ENCODE measurements at places on chromosomes 16 and 17. TPM values are rescaled to one million over a fixed set of nuclear protein-coding genes. Genes with fewer than 3 reads are reported as not detected.

RTN4RL1 gene
- total RNA-seq = 6.3 TPM

GRCh38 chr17:47230864-47231263 is 21.7 kb downstream of the MYL4 start:
- DNase-seq = no peak

- DNase-seq = no peak
Observed at GRCh38 chr17:37553401-37553966, 55.7 kb downstream of the SYNRG start.

- no peak for DNase-seq
Observed at GRCh38 chr17:32627239-32627996, 140.6 kb downstream of the CDK5R1 start.

DNA sequence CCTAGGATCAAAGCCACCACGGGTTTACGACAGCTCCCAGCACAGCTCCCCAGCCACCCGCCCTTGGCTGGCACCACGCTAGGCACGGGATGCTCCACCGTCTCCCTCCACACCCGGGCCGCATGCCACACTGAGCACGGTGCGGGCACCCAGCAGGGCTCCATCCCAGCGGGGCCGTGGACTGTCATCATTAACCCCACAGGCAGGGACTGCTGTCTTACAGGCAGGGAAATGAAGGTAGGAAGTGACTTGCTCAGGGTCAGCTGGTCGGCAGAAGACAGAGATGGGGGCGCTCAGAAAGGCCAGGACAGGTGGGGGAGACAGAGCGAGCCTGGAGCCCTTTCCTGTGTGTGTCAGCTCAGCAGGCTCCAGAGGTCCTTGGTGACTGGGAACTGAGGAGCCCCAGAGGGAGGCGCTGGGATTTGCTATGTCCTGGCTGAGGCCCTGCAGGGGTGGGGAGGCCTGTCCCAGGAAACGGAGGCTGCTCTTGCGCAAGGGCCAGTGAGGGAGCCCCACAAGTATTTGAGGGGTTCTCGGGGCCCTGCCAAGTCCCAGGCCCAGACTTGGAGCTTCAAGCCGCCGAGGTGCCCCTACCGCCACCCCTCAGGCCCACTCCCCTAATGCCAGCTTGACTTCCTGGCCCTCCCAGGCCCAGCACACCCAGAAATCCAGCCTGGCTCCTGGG is 3.2 kb downstream of the UBALD1 start:
- peak; percentile 79 for DNase-seq

GRCh38 chr17:39709319-39709997 is 9.6 kb downstream of the ERBB2 start:
- DNase-seq = no peak

HBA1 gene
- total RNA-seq = 52.7 TPM

GRCh38 chr16:57764341-57765159 is 29.0 kb downstream of the KATNB1 start:
- DNase-seq = peak; percentile 43

DNA sequence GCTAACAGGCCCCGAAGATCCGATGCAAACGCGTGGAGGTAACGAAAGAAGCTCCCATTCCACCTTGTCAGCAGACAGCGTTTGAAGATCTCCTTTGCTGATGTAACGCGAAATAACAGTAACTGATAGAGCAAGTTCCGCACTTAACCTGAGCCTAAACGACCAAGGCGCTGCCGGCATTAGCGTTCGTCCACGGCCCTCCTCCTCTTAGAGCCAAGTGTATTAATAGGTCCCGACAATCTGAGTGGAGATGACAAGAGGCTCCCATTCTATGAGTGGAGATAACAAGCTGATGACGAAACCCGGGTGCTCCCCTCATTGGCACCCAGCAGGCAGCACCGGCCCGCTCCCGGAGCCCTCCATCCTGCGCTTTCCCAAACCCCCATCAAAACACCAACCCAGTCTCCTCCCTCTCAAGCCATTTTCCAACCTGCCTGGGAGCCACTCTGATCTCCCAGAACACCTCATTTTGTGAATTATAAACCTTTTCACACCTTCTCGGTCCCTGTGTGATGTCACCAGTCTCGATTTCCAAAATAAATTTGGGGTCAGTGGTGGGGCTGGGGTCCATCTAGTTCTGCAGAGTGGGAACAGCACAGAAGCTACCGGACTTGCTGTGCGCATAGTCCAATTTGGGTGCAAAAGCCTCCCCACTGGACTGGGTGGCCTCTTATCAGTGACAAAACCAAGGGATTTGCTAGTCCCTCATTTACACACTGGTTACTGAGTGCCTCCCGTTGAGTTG is 35.4 kb upstream of the ARL4D start:
- DNase-seq = peak; percentile 73

DNA sequence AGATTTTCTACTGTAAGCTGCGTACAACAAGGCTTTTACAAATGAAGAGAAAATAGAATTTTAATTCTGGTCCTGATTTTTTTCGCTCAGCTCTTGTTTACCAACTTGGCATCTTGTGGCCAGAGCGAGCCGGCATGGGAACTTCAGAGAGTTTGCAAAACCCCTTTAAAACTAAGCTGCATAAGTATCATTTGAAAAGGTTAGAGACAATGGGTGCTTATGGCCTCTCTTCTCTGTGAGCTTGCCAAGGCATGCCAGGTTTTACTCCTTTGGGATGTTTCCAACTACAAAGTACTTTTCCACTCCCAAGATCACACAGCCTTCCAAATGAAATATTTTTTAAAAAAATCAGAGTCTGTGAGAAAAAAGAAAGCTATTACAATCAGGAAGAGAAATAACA is 62.4 kb upstream of the FA2H start:
- no peak for DNase-seq

GRCh38 chr16:31008149-31008548 is 2.3 kb downstream of the STX1B start:
- no peak for DNase-seq

- no peak for DNase-seq
Observed at GRCh38 chr17:48462946-48463345, 32.9 kb upstream of the SKAP1 start.

ATF7IP2 gene
- total RNA-seq = 13.6 TPM

DNA sequence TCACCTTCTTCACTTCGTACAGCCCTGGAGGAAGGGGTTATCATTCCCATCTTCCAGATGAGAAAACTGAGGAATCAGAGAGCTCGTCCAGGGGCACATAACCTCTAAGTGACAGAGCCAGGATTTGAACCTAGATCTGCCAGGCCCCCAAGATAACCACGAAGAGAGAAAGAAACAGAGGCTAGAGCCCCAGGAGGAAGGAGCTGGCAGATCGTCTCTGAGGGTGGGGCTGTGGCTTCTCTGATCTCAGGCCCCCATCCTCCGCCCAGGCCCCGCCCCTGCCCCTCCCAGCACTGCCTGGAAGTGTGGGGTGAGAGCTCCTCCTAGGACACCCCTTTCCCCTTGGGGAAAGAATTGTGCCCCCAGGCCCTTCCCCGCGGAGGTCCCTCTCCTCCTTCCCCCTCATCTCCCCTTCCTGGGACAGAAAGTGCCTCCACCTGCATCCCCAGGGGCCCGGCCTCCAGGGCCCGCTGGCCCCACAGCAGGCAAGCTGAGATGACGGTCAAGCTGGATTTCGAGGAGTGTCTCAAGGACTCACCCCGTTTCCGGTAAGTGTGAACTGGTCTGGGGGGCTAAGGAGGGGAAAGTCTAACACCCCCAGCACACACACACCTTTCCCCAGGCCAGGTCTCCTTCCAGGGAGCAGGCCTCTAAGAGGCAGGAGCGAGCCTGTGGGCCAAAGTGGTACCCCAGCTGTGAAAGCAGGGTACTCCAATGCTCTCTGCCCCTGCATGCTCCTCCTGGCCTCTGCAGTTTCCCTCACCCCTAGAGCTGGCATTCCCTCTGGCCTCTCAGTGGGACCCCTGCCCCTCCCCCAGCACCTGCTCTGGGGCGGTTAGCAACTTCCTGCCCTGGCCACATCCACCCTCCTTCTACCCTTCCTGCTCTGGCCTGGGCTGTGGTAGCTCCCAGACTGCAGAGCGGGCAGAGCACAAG is at the start of gene ACAP1:
TSS of gene ACAP1 (plus strand) at position 290 of the 936 bp plus-strand sequence. CDS start at position 496, 206 bp downstream.
- peak; percentile 77 for DNase-seq

- peak; percentile 70 for DNase-seq
Observed at GRCh38 chr16:84225571-84225970, 14.2 kb downstream of the KCNG4 start.

- peak; percentile 36 for DNase-seq
Observed at GRCh38 chr17:45745601-45746494, 38.3 kb upstream of the CRHR1 start.

DNA sequence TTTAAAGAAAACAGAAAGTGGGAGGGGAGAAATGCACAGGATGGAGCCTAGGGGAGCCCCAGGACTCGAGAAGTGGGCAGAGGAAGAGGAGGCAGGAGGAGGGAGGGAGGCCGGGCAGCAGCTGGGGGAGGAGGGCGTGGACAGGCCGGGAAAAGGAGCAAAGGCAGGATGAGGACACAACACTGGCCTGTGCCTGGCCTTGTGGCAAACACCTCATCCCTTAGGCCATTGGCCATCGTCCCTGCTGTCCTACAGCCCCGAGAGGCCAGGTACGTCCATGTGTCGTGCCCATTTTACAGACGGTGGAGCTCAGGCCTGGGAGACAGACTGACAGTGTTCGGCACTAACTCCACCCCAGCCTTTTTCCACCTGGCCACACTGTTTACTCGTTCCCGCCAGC is 15.9 kb downstream of the JPH3 start:
- no peak for DNase-seq

Measured in upper lobe of left lung (tissue), 6 donors.